ENCODE measurements at places on chromosomes 3 and 15.

- no peak for DNase-seq
These were observed 81.2 kb upstream of the TCF12 start for GRCh38 chr15:56837273-56837672.

- no peak for DNase-seq
These were observed 9.1 kb upstream of the RASGRF1 start for GRCh38 chr15:79099692-79100091.

DNA sequence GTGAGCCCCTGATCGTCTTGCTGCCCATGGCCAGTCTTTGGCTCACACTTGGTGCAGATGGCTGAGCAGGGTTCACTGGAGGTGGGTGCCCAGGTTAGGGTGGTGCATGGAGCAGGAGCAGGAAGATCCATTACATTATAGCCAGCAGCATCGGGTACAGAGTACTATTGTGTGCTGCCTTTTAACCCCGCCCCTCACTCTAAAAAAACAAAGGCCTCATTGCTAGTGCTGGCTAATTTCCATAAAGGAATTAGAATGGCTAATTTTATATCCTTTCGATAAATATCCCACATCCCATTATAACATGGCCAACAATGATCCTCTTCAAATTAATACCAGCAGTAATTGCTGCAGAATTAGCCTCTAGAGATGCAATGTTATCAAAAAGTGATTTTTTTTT is 45.8 kb upstream of the PPP4R2 start:
- DNase-seq = no peak

- DNase-seq = no peak
These were observed 34.2 kb downstream of the LIPC start for GRCh38 chr15:58465866-58466517.

GRCh38 chr3:160747422-160747821 is 8.6 kb upstream of the PPM1L start:
- no peak for DNase-seq

- DNase-seq = no peak
These were observed 53.6 kb downstream of the CFAP92 start for GRCh38 chr3:128940252-128940651.

GRCh38 chr3:135084405-135084804 is 289.3 kb downstream of the EPHB1 start:
- DNase-seq = no peak

- DNase-seq = no peak
These were observed 62.4 kb downstream of the NTRK3 start for GRCh38 chr15:88194162-88194561.

Measured in left hindlimb (tissue), 1 donor.